ENCODE measurements at places on chromosomes 7 and 10.

DNA sequence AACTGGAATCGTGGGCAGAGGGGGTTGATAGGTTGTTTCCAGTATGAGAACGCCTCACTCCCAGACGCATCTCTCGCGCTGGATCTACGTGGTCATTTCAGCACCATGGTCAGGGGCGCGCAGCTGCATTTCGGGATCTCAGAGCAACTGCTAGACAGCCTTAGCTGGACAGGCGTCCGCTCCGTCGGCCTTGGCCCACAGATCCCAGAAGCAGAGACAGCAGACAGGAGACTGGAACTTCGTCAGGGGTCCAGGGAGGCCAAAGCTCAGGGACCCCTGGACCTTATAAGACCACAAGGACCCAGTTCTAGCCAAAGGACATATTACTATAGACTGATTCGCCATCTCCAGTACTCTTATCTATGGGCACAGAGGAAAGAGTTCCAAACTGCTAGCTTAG lies 5.3 kb downstream of the NEUROG3 start:
- peak; percentile 29 for DNase-seq

DNA sequence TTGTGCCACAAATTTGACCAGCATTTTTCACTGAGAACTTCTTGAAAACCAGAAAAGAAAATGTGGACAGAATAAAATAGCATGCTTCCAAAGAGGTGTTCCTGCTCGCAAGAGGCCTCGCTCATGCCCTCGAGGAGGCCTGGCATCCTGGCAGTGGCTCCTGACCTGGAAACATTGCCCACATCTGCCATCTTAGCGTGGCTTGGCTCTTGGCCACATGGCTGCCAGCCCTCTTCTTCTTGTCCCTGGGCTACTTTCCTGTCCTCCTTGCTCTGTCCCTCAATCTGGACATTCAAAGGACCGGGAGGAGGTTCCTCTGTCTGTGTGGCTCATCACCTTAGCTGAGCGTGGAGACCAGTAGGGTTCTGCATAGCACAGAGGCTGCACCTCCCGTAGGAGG lies 131.6 kb upstream of the TMEM72 start:
- DNase-seq, result no peak

- no peak for DNase-seq
These were observed 63.1 kb downstream of the PRR15 start for GRCh38 chr7:29626730-29627129.

GRCh38 chr10:118238573-118239235 lies 103.4 kb downstream of the FAM204A start:
- DNase-seq, result no peak

GRCh38 chr10:13701157-13701919 lies 114.6 kb downstream of the PRPF18 start:
- no peak for DNase-seq

DNA sequence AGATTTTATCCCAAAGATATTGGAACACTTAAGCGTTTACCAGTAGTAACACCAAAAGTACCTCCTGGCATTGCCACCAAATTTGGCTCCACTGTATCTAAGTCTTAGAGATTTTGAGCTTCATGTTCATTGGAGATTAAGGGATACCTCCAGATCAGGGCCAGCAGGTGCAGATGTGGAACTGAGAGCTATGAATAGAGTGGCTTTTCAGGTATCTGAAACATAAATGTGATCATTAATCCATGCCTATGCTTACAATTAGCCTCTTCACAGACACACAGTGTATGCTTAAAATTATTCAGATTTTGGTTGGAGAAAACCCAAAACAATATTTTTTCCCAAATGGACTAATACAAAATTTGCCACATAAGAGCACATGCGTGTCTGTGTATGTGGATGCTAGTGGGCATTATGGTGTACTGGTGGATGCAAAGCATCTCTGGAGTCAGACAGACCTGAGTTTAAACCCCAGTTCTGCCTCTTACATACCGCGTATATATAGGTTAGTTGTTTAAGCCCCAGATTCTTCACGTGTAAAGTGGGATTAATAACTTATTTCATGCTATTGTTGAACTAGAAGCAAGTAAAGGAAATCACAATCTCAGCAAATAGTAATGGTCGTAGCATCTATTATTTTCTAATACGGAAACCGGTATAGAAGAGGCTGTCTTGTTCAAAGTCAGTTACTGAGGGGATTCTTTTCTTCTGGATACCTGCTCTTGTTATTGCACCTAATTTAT lies 6.8 kb upstream of the LRRC4 start:
- no peak for DNase-seq

GRCh38 chr7:85065888-85066485 lies 120.9 kb downstream of the SEMA3D start:
- no peak for DNase-seq

GRCh38 chr7:118846977-118847376 lies 622.5 kb downstream of the ANKRD7 start:
- no peak for DNase-seq

- DNase-seq, result no peak
These were observed 26.2 kb upstream of the EXOC6 start for GRCh38 chr10:92822060-92822634.

Data from stimulated activated CD8-positive, alpha-beta memory T cell treated with anti-CD3 and anti-CD28 coated beads, Interleukin-2, amount 100 ng/mL, for 48 hours (primary cell).